ENCODE measurements at places on chromosomes 3 and 15. TPM values are rescaled to one million over a fixed set of nuclear protein-coding genes. Genes with fewer than 3 reads are reported as not detected.
A peak's percentile ranks its signal among the peaks of the same experiment; 100 is the strongest.

The PIGZ gene
- total RNA-seq, result 2.2 TPM

The ATP13A4 gene
- 0.11 TPM for total RNA-seq

The SH2D7 gene
- not detected for total RNA-seq

The GASK1A gene
- total RNA-seq, result 0.75 TPM

The FOXB1 gene
- total RNA-seq, result not detected

The OCA2 gene
- total RNA-seq, result 0.16 TPM

The ANP32A gene
- total RNA-seq, result 118 TPM

The IL1RAP gene
- 4.1 TPM for total RNA-seq

The BNC1 gene
- 0.16 TPM for total RNA-seq

The PLIN1 gene
- total RNA-seq, result 9.9 TPM

The EPHB1 gene
- total RNA-seq, result 1.1 TPM

The ZBBX gene
- total RNA-seq, result not detected

The FAM174B gene
- total RNA-seq, result 11.9 TPM

The PLSCR1 gene
- total RNA-seq, result 26.0 TPM

GRCh38 chr15:48411971-48412591, 80.9 kb downstream of the DUT start:
- no peak for DNase-seq

GRCh38 chr15:48313216-48313615, 18.0 kb upstream of the DUT start:
- DNase-seq, result no peak

- DNase-seq, result no peak
These were observed 7.8 kb upstream of the DAG1 start for GRCh38 chr3:49462222-49462621.

DNA sequence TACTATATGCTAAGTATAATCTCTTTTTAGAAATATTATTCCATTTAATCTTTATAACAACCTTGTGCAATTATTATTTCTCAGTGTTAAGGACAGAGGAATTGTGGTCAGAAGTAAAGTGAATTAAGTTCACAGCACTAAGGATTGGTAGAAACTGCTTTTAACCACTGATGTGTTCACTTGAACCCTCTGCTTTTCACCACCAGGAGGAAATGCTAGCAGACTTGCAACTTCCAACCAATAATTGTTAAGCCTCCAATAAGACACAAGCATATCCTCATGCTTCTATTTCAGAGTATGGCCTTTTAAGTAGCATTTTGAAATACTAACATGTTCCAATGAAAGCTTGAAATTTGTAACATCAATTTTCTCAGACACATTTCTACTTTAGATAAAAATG, 527.4 kb downstream of the SI start:
- no peak for DNase-seq

- no peak for DNase-seq
These were observed 124.0 kb downstream of the KCNH8 start for GRCh38 chr3:19272296-19272695.

GRCh38 chr15:50084932-50085331, 34.1 kb downstream of the ATP8B4 start:
- DNase-seq, result no peak

DNA sequence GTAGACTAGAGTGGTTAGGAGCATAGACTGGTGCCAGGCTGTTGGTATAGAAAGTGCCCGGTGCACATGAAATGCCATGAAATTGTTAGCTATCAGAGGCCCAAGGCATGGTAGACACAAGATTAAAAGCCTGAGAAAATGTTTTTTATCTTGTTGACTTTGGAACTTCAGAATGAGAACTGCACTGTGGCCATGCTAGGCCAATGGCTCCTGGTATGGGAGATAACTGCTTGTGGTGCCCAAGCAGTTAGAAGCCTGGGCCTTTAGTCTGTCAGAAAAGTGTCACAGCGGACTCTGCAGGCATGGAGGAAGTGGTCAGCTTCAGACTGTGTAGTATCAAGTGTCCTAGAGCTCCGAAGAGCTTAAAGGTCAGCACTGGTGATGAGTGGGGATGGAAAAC, 11.9 kb downstream of the FYCO1 start:
- DNase-seq, result no peak

DNA sequence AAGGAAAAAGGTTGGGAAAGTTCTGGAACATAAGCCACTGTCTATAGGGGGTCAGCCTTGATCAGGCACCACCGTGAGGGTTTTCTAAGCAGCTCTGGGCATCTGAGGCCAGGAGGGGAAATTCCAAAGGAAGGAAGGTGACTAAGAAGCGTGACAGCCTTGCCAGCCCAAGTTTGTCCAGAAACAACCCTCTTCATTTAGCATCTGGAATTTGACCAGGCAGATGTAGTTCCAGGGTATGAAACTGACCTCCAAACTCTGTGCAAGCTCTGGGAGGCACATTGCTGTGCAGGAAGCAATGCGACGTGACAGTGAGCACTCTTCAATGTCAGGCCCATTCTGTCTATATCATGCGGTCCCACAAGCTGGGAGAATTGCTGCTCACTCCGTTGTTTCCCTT, 85.4 kb upstream of the TPM1 start:
- no peak for DNase-seq

DNA sequence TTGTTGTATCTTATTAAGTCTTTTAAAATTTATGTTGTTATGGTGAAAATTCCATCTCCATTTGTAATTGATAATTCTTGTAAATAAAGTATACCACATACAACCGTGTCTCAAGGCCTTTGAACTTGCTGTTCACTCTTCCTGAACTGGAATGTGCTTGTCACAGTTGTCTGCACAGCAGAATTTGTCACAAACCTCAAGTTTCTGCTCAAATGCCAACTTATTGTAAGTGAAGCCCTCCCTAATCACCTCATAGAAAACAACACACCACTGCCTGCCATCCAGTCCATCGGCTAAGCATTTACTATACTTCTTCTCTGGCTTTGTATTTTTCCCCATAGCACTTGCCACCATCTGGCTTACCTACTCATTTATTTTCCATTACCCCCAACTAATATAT, 192.3 kb downstream of the THRB start:
- no peak for DNase-seq

DNA sequence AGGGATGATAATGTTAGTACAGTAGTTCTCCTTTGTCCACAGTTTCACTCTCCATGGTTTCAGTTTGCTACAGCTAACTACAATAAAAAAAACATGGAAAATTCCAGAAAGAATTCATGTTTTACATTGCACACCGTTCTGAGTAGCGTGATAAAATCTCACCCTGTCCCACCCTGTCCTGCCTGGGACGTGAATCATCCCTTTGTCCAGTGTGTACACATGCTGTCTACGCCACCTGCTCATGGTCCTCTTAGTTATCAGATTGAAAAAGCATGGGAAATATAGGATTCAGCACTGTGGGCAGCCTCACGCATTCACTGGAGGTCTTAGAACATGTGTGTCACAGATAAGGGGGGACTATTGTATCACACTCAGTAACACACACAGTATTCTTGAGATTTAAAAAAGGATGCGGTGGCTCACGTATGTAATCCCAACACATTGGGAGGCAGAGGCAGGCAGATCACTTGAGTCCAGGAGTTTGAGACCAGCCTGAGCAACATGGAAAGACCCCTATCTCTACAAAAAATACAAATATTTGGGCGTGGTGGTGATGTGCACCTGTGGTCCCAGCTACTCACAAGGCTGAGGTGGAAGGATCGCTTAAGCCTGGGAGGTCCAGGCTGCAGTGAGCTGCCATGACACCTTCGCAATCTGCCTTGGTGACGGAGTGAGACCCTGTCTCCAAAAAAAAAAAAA, 8.7 kb upstream of the FLNB start:
- DNase-seq, result no peak

- DNase-seq, result no peak
These were observed 18.8 kb upstream of the BCL6 start for GRCh38 chr3:187763850-187764648.

- DNase-seq, result no peak
These were observed 45.5 kb downstream of the NEK11 start for GRCh38 chr3:131072099-131072559.

DNA sequence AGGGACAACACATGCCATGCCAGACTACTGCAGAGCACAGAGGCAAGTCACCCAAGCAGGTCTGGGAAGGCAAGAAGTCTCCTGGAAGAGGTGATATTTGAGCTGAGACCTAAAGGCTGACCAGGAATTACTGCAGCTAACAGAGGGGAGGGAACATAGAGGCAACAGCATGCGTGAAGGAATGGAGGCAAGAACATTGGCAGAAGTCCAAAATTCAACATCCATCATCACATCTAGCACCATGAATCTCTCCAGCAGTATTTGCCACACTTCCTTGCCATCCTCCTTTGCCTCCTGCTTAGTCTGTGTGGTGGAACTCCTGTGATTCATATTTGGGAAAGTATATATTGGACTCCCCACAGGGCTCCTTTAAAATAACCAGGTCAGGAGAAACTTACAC, 870 bp upstream of the TSEN2 start:
- DNase-seq, result no peak

DNA sequence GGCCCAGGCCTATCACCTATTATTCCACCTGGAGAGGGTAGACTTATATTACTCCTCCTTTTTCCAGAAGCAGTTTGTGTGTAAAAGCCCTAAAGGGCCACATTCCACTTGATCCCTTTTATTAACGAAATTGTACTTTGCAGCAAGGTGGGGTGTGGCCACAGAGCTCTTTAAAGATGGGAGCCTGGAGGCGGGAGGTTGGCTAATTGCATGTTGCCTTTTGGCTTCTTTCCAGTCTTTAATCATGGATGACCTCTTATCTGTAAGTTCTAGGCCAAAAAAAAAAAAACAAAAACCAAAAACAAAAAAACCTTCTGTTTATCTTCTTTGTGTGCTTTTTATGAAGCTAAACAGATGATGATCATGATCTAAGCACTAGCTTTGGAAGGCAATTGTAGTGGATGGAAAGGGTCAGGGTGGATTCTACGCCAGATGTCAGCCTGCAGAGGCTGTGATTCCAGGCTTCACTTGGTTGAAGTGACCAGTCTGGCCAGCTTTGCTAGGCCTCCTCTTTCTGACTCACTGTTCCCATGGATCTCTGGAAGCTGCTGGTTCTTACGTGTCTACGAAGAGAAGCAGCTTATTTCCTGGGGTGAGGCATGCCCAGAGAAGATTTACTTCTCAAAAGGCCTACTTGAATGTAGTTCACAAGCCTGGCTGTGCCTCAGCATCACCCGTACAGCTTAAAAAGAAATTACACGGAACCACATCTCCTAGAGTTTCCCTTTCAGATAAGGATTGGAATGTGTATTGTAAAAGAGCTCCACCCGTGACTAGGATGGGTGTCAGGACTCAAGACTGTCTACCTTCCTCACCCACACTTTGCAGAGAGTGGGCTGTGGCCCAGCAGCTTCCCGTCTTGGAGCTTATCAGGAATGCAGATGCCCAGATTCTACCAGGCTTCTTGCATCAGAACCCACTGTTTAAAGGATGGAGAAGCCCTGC, 330.9 kb upstream of the C2CD4B start:
- DNase-seq, result no peak

- DNase-seq, result peak; percentile 84
These were observed 36.5 kb upstream of the RAB11A start for GRCh38 chr15:65832549-65833364.

GRCh38 chr15:31606194-31606669, 279.6 kb downstream of the KLF13 start:
- no peak for DNase-seq

DNA sequence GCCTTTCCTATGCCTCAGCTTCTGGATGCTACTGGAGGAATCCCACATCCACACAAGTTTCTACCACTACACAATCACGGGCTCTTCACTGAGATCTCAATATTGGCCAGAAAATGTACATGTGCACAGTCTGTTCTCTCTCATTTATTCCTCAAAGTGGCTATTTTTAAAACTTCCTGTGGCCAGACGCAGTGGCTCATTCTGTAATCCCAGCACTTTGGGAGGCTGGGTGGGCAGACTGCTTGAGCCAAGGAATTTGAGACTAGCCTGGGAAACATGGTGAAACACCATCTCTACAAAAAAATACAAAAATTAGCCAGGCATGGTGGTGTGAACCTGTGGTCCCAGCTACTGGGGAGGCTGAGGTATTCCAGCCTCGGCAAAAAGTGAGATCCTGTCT, 91.4 kb upstream of the PRTG start:
- DNase-seq, result no peak

- no peak for DNase-seq
These were observed 65.6 kb upstream of the MBNL1 start for GRCh38 chr3:152202976-152203626.

DNA sequence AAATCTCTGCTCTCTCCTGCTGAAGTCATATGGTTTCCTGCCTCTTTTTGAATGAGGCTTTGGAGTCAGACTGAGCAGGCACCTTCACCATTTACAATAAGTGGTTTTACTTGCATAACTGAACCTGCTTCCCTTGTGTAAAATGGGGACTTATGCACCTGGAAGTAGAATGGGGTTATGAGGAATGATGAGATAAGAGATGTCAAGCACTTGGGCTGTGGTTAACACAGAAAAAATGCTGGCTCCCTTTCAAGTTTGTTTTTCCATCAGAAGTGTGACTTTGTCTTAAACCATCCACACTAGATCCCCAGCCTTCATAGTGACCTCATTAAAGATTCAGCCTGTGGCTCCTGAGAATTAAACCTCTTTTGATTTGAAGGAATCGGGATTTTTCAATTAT, 5.2 kb downstream of the EXOSC7 start:
- no peak for DNase-seq

Measured in Right ventricle myocardium superior (tissue), 1 donor.